ENCODE measurements at places on chromosomes 6 and 20.

DNA sequence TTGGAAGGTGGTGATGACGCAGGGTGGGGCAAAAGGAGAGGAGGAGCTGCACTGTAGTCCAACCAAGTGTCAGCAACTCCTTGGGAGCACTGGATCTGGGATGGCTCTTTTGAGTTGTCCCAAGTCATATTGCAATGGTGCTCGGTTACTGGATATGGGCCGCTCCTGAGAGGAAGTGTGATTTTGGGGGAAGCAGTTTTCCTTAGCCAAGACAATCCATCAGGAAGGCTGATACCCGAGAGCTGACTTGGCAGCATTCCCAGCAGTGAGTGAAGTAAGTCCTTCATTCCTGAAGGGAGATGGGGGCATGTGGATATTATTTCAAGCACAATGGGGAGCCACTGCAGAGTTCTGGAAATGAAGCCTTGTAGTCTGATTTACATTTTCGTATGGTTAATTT is 354.1 kb downstream of the RFPL4B start:
- no peak for DNase-seq
- no peak overlapping the region for H3K27ac ChIP-seq
- H3K4me3 ChIP-seq = no peak overlapping the region
- H3K36me3 ChIP-seq = no peaks in the 10 kb centered on the region
- H3K4me1 ChIP-seq = peaks cover 10% of the 10 kb centered on the region

DNA sequence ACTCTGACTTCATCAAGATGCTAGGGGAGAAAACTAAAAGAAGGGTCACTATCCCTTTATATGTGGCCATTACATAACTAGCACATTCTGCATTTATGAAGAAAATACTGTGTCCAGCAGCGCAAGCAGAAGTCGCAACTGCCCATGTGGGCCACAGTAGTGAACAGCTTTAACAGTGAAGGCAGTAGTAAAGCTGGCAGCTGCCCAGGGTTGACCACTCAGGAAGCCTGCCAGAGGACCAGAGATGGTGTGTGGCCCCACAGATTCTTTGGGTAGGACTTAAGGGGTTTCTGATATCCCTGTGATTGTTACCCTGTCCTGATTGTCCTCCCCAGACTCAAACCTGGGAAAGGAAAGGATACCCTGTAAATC is 88.3 kb upstream of the NT5E start:
- peaks cover under 1% of the 10 kb centered on the region for H3K36me3 ChIP-seq
- H3K4me3 ChIP-seq = peak overlapping the region; percentile 57
- peak overlapping the region; percentile 96 for H3K27ac ChIP-seq

GRCh38 chr6:79403086-79403485 is 134.1 kb downstream of the LCA5 start:
- no peaks in the 10 kb centered on the region for H3K4me1 ChIP-seq
- no peak for DNase-seq
- no peak overlapping the region for H3K27ac ChIP-seq
- no peaks in the 10 kb centered on the region for H3K27me3 ChIP-seq
- H3K36me3 ChIP-seq = no peaks in the 10 kb centered on the region

DNA sequence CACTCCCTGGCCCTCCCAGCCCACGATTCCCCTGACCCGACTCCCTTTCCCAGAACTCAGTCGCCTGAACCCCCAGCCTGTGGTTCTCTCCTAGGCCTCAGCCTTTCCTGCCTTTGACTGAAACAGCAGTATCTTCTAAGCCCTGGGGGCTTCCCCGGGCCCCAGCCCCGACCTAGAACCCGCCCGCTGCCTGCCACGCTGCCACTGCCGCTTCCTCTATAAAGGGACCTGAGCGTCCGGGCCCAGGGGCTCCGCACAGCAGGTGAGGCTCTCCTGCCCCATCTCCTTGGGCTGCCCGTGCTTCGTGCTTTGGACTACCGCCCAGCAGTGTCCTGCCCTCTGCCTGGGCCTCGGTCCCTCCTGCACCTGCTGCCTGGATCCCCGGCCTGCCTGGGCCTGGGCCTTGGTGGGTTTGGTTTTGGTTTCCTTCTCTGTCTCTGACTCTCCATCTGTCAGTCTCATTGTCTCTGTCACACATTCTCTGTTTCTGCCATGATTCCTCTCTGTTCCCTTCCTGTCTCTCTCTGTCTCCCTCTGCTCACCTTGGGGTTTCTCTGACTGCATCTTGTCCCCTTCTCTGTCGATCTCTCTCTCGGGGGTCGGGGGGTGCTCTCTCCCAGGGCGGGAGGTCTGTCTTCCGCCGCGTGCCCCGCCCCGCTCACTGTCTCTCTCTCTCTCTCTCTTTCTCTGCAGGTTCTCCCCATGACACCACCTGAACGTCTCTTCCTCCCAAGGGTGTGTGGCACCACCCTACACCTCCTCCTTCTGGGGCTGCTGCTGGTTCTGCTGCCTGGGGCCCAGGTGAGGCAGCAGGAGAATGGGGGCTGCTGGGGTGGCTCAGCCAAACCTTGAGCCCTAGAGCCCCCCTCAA is at the start of gene LTA:
TSS of gene LTA (plus strand) at position 249 of the 871 bp plus-strand sequence. CDS start at position 703, 454 bp downstream.
- H3K27me3 ChIP-seq = peaks cover 11% of the 10 kb centered on the region
- no peak within 1 kb of the TSS for H3K27ac ChIP-seq
- DNase-seq = no peak
- peaks cover 27% of the 10 kb centered on the region for H3K4me1 ChIP-seq
